ENCODE measurements at places on chromosomes 2 and 18. TPM values are rescaled to one million over a fixed set of nuclear protein-coding genes. Genes with fewer than 3 reads are reported as not detected.

GRCh38 chr18:59633961-59634485, 63.2 kb downstream of the CCBE1 start:
- no peaks in the 10 kb centered on the region for H3K36me3 ChIP-seq
- no peaks in the 10 kb centered on the region for H3K27me3 ChIP-seq
- no peaks in the 10 kb centered on the region for H3K4me1 ChIP-seq

GRCh38 chr2:215314896-215315295, 3.0 kb downstream of the ATIC start:
- H3K36me3 ChIP-seq, result no peaks in the 10 kb centered on the region
- H3K27me3 ChIP-seq, result peaks cover 8% of the 10 kb centered on the region
- no peak overlapping the region for H3K4me3 ChIP-seq
- DNase-seq, result no peak

DNA sequence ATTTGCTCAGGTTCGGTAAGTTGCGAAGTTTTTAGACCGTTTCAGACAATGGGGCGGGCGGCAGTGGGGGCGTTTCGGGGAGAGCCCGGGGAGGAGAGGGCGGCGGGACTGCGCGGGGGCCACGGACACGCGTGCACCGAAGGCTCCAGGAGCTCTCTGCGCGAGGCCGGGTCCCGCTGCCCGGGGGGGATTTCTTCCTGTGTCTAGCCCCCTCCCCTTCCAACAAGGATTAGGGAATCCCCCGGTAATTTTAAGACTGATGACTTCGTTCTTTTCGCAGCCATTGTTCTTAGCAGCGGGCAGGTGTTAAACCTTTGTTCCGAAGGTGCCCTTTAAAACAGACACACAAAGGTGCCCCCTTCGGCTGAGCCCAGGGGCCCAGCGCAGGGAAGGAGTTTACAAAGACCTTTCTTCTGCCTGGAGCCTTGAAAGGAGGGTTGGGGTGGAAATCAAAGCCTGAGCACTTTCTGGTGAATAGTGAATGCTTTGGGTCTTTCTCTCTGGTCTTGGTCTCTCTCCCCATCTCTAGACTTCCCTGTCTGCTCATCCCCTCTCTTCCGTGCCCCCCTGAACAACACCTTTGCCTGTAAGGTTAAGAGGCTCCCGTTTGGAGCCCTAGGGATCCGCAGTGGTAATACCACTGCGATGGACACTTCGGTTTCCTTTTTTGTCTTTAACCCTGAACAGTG, 2.1 kb downstream of the TRIB2 start:
- peaks cover 11% of the 10 kb centered on the region for H3K4me1 ChIP-seq
- peak; percentile 76 for DNase-seq
- H3K36me3 ChIP-seq, result peaks cover 7% of the 10 kb centered on the region
- H3K27ac ChIP-seq, result peak overlapping the region; percentile 91
- no peaks in the 10 kb centered on the region for H3K27me3 ChIP-seq
- H3K4me3 ChIP-seq, result peak overlapping the region; percentile 83

The CHRNG gene
- total RNA-seq, result not detected

DNA sequence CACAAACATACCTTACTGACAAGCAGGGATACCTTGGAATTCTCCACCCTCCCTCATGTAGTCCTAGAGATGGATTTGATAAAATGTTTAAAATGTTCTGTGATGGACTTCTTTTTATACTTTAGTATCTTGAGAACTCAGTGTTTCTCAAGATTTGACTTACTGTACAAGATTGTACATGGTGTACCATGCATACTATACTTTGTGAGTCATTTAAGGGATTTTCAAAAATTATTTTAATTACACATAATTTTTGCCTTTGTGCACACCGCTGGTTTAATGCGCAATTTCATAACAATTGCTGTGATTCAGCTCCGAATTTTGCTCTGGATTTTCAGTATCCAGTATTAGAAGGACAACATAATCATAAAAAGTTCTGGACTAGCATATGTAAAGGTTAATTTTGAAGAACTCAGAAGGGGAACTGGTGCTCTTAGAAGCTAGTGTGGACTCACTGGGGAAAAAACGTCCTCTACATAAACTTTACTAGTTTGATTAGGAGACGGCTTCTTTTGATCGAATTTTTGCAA, 78.6 kb upstream of the ACSL3 start:
- H3K27me3 ChIP-seq, result no peaks in the 10 kb centered on the region
- no peaks in the 10 kb centered on the region for H3K4me1 ChIP-seq
- H3K27ac ChIP-seq, result no peak overlapping the region
- H3K4me3 ChIP-seq, result no peak overlapping the region

GRCh38 chr2:234615643-234616356, 118.9 kb upstream of the ARL4C start:
- H3K27ac ChIP-seq, result no peak overlapping the region
- H3K4me1 ChIP-seq, result no peaks in the 10 kb centered on the region
- no peaks in the 10 kb centered on the region for H3K27me3 ChIP-seq
- no peak overlapping the region for H3K4me3 ChIP-seq

DNA sequence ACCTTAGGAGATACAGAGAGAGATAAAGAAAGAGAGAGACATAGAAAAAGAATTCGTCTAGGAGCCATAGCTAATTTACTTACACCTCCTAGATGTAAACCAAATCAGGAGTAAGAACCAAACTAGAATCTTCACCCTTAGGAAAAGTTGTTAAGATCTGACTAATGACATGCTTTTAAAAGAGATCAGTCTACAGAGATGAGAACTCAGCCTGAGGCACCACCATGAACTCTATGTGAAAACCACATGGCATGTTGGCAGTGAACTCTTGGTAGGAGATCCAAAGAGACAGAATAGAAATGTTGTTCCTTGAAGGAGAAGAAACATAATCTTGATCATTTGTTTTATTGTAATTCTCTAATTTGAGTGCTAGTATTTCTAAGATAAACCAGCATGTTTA, 585.4 kb upstream of the ID2 start:
- H3K27ac ChIP-seq, result no peak overlapping the region
- DNase-seq, result no peak
- no peaks in the 10 kb centered on the region for H3K27me3 ChIP-seq

DNA sequence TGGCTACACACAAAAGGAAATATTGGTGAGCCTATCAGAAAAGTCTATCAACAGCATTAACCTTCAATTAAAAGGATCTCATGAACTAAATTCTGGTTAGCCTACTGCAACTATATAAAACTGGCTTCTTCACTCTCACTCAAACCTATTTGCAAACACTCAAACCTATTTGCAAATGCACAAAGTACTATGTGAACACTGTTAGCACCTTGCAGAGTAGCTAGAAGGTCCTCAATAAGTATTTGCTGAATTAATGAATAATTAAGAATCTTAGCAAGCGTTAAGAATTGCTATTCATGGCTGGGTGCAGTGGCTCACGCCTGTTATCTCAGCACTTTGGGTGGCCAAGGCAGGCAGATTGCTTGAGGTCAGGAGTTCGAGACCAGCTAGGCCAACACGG, 150.3 kb downstream of the DTNB start:
- H3K36me3 ChIP-seq, result no peaks in the 10 kb centered on the region
- H3K27ac ChIP-seq, result no peak overlapping the region
- no peak for DNase-seq
- no peaks in the 10 kb centered on the region for H3K27me3 ChIP-seq

The HRH4 gene
- 0.17 TPM for total RNA-seq

DNA sequence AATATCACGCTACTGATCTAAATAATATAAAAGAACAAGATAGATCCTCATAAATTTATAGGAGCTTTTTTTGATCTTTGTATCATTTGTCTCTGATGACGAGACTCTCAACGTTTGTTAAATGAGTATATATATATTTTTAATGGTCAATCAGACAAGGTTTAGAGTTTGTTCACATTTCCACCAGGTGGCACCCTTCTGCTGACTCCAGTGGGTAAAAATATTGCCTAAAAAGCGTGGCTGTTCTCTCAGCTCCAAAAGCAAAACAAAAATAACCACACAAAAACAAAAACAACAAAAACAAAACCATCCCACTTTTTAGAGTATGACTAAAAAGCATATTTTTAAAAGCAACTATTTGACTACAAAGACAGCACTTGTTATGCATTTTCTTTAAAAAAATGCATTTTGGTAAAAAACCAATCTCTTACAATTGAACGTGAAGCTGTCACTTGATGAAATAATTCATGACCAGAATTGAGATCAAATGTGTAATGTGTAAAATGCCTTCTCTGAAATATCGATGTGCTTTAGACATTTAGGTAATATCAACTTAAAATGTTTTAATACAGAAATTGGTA, 723.2 kb downstream of the DPP10 start:
- no peaks in the 10 kb centered on the region for H3K36me3 ChIP-seq
- no peak overlapping the region for H3K4me3 ChIP-seq
- H3K4me1 ChIP-seq, result no peaks in the 10 kb centered on the region
- peak; percentile 66 for DNase-seq
- peaks cover 25% of the 10 kb centered on the region for H3K27me3 ChIP-seq
- no peak overlapping the region for H3K27ac ChIP-seq

DNA sequence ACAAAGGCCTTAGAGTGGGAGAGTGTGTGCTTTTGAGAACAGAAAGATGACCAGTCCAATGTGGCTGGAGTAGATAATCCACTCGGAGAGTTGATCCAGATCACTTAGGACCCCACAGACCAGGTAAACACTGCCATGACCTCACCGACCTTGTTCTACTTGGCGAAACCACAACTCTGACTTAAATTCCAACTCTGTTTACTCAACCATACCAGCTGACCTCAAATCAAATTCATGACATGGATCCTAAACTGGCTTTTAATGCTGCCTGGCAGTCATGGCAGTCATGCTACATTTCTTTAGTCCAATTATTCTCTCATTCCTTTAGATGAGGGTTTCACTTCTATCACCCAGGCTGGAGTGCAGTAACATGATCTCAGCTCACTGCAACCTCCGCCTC, 347.1 kb upstream of the FAM98A start:
- H3K27me3 ChIP-seq, result no peaks in the 10 kb centered on the region
- no peak for DNase-seq
- H3K4me1 ChIP-seq, result no peaks in the 10 kb centered on the region
- H3K36me3 ChIP-seq, result no peaks in the 10 kb centered on the region

The SCYGR5 gene
- total RNA-seq, result not detected

DNA sequence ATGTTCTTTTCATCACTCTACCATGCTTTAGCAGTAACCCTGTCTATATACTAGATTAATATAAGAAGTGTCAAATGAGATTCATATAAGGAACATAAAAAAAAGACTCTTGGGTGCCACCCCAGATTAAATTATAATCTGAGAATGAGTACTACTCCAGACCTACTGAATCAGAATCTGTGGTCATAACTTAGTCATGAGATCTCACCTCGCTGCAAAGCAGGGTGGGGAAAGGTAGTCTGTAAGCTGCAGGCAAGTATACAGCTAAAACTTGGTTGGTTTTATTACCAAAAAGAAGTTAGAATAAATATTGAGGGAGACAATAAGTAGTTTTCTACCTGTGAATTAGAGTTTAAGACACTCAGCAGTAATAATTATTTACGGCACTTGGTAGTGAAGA, 175.6 kb downstream of the PARD3B start:
- no peak overlapping the region for H3K27ac ChIP-seq
- H3K27me3 ChIP-seq, result no peaks in the 10 kb centered on the region
- no peaks in the 10 kb centered on the region for H3K4me1 ChIP-seq

DNA sequence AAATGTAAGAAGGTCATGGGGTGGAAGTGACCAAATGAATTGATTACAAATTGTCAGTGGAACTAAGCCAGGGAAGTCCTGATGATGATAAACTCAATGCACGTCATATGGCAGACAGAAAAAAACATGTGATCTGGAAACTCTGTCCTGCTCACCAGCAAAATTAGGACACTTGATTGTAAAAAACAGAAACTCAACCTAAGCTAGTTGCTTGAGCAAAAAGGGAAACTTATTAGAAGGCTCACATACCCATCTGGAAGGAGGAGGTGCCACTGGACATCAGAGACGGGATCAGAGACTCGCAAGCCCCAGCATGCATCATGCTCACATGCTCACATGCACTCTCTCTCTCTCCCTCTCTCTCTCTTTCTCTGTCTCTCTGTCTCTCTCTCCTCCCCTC, 96.8 kb downstream of the SP3 start:
- no peak overlapping the region for H3K27ac ChIP-seq
- H3K27me3 ChIP-seq, result no peaks in the 10 kb centered on the region
- DNase-seq, result no peak
- H3K4me1 ChIP-seq, result peaks cover 4% of the 10 kb centered on the region

DNA sequence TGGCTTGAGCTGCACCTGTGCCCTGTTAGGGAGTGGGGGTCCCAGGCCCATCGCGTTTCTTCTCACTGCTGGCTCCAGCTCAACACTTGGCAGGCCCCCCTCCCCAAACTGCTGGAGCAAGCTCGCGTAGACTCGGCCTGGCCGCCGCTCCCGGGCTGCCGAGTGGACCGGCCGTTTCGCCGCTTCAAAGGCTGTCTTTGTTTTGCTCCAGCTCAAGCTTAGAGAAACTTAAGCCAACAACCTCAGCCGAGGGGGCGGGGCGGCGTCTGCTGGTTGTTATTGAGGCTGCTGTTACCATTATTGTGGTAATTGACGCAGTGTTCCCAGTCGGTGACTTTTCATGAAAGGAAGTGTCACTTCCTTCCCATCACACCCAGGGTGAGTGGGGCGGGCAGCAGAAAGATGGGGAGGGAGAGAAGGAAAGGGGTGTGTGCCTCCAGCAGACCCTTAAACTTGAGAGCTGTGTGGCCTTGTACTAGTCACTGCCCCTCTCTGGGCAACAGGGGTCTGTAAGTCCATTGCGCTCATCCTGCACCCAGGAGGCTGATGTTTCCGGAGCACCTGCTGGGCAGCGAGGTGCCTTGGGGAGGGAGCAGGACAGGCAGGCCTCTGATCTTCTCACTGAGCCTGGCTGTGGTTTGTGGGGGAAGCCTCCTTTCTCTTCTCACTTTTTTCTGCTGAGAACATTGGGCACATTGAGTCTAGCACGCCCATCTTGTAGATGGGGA, 2.1 kb downstream of the ARID5A start:
- peak overlapping the region; percentile 96 for H3K27ac ChIP-seq
- H3K4me3 ChIP-seq, result peak overlapping the region; percentile 87
- H3K27me3 ChIP-seq, result no peaks in the 10 kb centered on the region

- no peak overlapping the region for H3K27ac ChIP-seq
- no peak overlapping the region for H3K4me3 ChIP-seq
- no peaks in the 10 kb centered on the region for H3K4me1 ChIP-seq
These were observed 192.0 kb downstream of the ALK start for GRCh38 chr2:29729401-29729800.

DNA sequence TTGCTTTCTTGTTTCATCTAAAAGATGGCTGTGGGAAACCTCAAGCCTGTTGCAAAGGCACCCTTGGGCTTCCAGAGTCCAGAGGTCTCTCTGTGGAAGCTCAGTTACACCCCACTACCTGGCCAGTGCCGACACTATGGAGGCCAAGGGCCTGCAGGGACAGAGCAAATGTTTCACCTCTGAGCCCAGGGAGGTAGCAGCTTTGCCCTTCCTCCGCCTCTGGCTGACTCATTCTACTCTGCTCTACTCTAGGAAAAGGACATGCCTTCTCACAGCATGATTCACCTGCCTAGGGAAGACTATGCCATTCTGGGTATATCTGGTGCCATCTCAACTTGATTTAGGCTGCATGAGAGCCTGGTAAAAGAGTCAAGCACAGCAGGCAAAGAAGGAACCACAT, 12.2 kb downstream of the MYOM1 start:
- DNase-seq, result no peak
- H3K4me1 ChIP-seq, result no peaks in the 10 kb centered on the region
- H3K27ac ChIP-seq, result no peak overlapping the region

The PID1 gene
- total RNA-seq, result 37.0 TPM

- peaks cover 30% of the 10 kb centered on the region for H3K4me1 ChIP-seq
- H3K27me3 ChIP-seq, result no peaks in the 10 kb centered on the region
- H3K27ac ChIP-seq, result peak overlapping the region; percentile 8
- no peaks in the 10 kb centered on the region for H3K36me3 ChIP-seq
- H3K4me3 ChIP-seq, result no peak overlapping the region
These were observed 182.0 kb downstream of the TCF4 start for GRCh38 chr18:55405893-55406406.

- DNase-seq, result no peak
- no peaks in the 10 kb centered on the region for H3K36me3 ChIP-seq
- peak overlapping the region; percentile 11 for H3K4me3 ChIP-seq
- no peak overlapping the region for H3K27ac ChIP-seq
- no peaks in the 10 kb centered on the region for H3K4me1 ChIP-seq
These were observed 13.5 kb upstream of the CALCRL start for GRCh38 chr2:187461294-187462261.

Measured in left lung (tissue), 14 donors.